ENCODE measurements at places on chromosomes 11 and 22.

GRCh38 chr11:5547982-5548381, 358 bp downstream of the OR52H1 start:
- no peak for DNase-seq

DNA sequence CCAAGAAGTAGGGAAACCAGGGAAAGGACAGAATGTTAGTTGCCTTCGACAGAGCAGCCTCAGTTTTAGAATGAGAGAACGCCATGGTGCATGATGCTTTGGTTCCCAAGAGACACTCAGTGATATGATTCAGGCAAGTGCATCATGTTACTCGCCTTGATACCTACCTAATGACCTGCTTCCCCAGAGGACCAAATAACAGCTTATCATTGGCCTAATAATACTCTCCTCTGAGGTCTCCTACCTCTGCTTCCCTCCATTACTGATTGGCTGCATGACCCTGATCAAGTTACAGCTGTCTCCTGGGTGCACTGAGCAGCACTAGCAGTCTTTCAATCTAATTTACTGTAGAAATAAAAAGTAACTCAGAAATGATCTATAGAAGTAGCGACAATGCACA, 979.7 kb upstream of the FAT3 start:
- no peak for DNase-seq

DNA sequence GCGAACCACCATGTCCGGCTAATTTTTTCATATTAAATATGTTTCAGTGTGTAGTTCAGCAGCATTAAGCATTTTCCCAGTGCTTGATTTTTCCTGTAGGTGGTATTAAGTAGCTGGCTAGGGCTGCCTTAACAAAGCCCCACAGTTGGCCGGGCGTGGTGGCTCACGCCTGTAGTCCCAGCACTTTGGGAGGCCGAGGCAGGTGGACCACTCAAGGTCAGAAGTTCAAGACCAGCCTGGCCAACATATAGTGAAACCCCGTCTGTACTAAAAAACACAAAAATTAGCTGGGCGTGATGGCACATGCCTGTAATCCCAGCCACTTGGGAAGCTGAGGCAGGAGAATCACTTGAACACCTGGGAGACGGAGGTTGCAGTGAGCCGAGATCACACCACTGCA, 33.5 kb upstream of the TOLLIP start:
- no peak for DNase-seq

DNA sequence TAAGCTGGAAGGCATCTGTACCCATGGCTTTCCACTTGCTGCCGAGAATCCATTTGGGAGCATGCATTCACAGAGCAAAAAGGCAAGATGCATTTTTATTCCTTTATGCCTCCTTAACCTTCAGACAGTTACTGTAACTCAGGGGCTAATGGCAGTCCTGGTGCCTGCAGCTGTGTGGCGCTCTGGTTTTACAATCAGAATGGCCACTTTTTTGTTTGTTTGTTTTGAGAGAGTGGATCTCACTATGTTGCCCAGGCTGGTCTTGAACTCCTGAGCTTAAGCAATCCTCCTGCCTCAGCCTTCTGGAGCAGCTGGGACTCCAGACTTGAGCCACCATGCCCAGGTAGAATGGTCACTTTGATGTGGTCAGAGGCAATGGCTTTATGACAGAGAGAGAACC, 101.8 kb downstream of the NAV2 start:
- no peak for DNase-seq

DNA sequence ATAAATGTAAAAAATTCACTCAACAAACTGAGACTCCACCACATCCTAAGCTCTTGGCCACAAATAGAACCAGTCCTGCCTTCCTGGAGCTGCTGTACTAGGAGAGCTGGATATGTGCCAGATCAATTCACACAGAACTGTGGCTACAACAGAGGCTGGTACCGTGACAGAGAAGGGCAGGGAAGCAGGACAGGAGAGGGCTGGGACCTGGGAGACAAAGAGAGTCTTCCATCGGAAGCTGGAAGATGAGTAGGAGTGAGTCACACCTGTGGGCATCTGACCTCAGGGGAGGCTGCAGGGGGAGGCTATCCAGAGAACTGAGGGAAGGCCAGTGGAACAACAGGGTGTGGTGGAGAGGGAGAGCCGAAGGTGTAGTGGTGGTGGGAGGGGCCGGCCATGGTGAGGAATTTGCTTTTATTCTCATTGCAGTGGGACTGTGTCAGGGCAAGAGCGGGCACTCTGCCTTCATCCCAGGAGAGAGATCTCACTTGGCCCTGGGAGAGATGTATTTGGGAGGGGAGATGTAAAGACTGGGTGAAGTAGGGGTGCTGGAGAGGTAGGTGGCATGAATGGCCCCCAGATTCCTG, 1.9 kb upstream of the LTBP3 start:
- no peak for DNase-seq

- DNase-seq, result no peak
Observed at GRCh38 chr22:45157907-45158306, 5.8 kb upstream of the NUP50 start.

DNA sequence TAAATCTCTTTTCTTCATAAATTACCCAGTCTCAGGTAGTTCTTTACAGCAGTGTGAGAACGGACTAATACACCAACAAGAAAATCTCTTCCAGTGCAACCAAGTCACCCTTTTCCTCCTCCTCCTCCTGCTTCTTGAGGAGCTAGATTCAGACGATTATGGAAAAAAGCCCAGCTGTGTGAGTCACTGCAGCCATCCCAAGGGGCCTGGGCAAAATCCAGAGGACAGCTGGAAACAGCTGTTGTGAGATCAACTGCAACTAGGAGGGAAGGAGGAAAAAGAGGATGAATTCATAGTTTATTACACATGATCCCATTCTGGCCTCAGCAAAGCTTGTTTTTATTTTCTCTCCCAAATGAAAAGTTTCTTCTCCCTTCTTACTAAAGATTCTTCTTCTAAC, 32.9 kb downstream of the RBFOX2 start:
- no peak for DNase-seq

GRCh38 chr11:79610678-79611077, 169.8 kb upstream of the TENM4 start:
- no peak for DNase-seq

DNA sequence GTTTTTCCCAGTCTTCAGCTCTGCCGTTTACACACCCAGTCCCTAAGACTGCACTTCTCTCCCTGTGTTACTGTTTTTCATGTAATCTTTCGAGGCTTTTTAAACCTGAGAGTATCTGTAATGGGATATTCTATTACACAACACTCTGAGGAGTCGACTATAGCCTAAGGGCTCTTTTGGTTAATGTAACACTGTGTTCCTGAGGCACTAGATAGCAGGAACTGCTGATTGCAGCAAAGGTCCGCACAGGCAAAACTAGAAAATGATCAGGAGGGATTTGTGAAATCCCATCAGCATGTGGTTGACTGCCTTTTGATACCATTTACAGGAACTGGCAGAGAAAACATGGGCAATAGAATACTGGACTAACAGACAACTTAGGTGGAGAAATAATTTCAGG, 512.3 kb upstream of the RAG2 start:
- no peak for DNase-seq

DNA sequence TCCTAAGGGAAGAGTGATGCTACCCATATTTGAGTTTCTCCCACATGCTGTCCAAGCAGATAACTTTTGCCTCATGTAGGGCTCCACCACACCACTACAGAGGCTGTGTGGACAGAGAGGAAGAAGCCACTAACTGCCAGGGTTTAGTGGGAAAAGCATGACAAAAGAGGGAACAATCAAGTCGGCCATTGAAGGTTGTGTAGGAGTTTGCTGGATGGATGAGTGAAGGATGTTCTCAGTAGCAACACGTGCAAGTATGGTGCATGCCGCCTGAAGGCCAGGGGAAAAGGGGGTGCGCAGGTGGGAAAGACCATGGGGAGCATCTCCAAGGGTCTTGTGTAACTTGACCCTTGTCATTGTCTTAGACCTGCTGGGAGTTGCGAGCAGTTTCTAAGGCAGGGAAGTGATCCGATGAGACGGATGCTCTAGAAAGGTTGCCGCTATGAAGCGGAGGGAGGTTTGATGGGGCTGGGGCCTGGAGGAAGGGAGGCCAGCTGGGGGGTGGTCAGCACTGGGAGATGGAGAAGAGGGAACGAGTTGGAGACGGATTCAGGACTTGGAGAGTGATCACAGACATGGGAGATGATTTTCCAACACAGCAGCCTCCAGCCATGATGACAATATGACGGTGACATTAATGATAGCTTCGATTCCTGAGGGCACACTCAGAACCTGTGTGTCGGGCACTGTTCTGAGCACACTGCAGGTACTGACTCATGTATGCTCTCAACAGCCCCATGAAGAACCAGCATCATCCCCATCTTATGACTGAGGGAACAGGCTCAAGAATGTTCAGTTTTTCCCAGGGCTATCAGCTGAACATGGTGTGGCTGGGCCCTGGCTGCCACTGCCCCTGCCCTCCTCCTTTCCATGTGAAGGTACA, 53.7 kb downstream of the CD6 start:
- DNase-seq, result no peak

GRCh38 chr11:78607696-78608095, 33.0 kb upstream of the NARS2 start:
- DNase-seq, result no peak

GRCh38 chr11:3105791-3106735, 48.8 kb upstream of the CARS1 start:
- DNase-seq, result no peak

DNA sequence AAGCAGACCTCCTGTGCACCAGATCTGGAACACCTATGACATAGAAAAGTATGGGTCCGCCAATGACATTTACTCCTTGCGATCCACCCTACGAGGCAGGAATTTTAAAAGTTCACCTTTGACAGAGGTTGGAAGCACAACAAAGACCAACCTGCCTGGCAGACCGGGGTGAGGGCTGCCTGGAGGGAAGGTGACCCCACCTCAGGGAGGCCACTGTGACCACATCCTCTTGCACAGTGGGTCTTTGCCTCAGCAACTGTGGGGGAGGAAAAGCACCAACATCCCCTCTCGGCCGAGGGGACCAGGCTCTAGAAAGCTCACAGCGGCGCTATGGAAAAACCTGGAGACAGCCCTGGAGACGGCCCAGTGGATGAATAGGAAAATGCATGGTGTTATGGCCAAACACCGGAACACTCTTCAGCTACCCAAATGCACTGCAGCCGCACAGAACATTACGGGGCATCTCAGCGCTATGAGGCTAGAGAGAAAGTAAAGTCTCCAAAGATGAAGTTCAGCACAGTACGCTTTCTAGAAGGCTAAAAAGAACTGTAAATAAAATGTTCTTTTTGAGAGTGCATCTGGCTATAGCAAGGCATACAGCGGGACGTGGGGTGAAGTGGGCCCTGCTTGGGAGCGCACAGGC, 1.8 kb upstream of the SHISAL1 start:
- no peak for DNase-seq

DNA sequence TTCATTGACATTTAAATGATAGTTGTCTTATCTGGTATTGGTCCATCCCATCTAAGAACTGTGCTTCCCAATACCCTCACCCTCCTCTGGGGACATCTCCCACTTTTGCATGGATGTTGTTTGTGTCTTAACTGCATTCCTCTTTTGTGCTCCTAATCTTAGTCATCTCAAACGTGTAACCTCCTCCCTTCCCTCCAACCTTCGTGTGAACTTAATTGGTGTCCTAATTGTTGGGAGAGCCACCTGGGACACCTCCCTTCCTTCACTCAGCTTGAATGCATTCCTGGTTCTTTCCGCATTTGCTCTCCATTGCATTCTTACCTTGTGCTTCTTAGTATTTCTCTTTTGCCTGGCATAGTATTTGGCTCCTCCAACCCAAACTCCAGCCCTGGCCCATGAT, 9.8 kb upstream of the ELMOD1 start:
- no peak for DNase-seq

- peak; percentile 74 for DNase-seq
Observed at GRCh38 chr22:35552196-35552842, 11.7 kb downstream of the RASD2 start.

DNA sequence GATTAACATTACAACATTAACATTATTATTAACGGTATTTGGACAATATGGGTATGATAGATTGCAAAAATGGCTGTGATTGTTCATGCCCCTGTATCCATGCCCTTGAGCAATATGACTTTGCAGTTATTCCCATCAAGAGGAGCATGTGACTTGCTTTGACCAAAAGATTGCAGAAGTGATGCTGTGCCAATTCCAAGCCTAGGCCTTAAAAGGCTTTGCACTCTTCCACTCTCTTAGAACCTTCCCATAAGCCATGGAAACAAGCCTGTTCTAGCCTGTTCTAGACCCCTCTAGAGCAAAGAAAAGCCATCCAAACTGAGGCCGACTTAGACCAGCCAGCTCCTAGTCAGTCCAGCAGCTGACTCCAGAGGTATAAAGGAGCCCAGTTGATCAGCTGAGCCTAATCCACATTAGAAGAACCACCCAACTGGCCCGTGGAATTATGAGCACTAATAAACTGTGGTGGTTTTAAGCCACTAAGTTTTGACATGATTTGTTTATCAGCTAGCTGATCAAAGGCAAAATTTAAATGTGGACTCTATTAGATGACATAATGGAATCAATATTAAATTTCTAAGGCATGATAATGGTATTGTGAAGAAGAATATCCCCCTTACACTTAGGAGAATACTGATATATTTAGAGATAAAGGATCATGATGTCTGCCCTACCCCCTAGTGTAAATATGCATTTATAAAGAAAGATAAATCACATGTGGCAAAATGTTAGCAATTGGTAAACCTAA, 28.6 kb downstream of the RAB30 start:
- no peak for DNase-seq

- DNase-seq, result no peak
Observed at GRCh38 chr11:59559886-59560285, 48.5 kb downstream of the OR4D9 start.

GRCh38 chr22:44624689-44625420, 77.1 kb upstream of the PRR5 start:
- DNase-seq, result no peak

- no peak for DNase-seq
Observed at GRCh38 chr11:35825386-35825785, 118.5 kb upstream of the LDLRAD3 start.

DNA sequence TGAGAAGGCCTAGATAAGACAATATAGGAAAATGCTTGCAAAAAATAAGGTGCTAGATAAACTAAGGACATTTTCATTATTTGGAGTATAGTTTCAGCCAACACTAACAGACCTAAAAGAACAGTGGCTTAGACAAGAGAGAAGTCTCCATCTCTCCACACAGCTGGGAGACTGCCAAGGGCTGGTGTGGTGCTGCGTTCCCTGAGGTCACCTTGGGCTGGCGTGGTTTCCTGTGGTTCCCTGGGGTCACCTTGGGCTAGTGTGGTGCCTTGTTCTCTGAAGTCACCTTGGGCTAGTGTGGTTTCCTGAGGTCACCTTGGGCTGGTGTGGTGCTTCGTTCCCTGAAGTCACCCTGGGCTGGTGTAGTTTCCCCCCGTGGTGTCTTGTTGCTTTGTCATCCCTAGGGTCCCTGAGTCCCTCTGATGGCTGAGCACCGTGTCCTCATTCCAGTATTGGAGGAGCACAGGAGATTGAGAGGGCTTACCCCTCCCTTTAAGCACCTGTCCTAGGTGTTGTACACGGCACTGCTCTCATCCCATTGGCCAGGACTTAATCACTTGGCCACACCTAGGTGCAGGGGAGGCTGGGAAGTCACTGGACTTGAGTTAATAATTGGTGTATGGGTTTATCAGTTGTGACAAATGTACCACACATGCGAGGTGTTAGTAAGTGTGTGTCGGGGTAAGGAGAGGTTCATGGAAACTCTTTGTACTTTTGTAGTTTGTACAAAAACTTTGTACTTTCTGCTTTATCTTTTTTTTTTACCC, 14.9 kb downstream of the SAMM50 start:
- no peak for DNase-seq

- DNase-seq, result no peak
Observed at GRCh38 chr11:121557348-121557747, 104.6 kb upstream of the SORL1-AS1 start.
